ENCODE measurements at places on chromosomes 2 and 18.

GRCh38 chr2:59277671-59278070 is 1036.5 kb upstream of the FANCL start:
- no peak for DNase-seq

GRCh38 chr2:169997140-169997887 is 170.1 kb downstream of the UBR3 start:
- DNase-seq = no peak

DNA sequence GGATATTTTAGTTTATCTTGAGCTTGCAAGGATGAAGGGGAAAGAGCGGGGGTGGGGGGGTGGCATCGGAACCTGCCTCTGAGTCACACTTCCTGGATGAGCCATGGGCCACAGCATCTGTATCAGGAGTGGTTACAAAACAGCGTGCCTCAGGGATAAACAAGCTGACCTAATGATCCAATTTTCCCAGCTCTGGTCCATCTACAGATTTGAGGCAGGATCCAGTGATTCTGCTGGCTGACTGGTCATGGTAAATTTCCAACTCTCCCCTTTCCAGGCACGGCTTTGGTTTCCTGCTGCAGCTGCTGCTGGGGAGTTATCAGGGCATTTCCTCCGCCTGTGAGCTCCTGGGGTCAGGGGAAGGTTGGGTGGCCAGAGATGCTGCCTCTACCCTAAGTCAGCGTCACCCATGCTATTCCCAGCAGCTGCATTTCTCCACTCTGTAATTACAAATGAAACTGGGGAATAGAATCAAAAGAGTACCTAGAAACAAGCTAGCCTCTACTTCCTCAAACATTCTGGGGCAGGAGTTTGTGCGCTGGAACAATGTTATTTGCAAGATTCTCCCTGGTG is 4.7 kb upstream of the HPCAL1 start:
- peak; percentile 59 for DNase-seq

GRCh38 chr18:52341608-52342381 is 1.8 kb downstream of the DCC start:
- DNase-seq = peak; percentile 21

GRCh38 chr2:101619191-101619591 is 78.3 kb upstream of the MAP4K4 start:
- DNase-seq = no peak

GRCh38 chr2:178088774-178089270 is 16.2 kb upstream of the PDE11A start:
- no peak for DNase-seq

GRCh38 chr2:209671020-209671680 is 100.5 kb upstream of the UNC80 start:
- no peak for DNase-seq

GRCh38 chr18:70296289-70296688 is 7.4 kb downstream of the SOCS6 start:
- DNase-seq = no peak

- DNase-seq = no peak
Observed at GRCh38 chr18:22213333-22213973, 44.1 kb downstream of the GATA6 start.

GRCh38 chr18:57353940-57354461 is 1.6 kb downstream of the ST8SIA3 start:
- peak; percentile 14 for DNase-seq

GRCh38 chr2:226953206-226953605 is 117.4 kb downstream of the RHBDD1 start:
- DNase-seq = no peak

GRCh38 chr2:5867056-5867455 is 174.9 kb downstream of the SOX11 start:
- no peak for DNase-seq

GRCh38 chr2:127986548-127987079 is 41.2 kb downstream of the SAP130 start:
- DNase-seq = no peak

DNA sequence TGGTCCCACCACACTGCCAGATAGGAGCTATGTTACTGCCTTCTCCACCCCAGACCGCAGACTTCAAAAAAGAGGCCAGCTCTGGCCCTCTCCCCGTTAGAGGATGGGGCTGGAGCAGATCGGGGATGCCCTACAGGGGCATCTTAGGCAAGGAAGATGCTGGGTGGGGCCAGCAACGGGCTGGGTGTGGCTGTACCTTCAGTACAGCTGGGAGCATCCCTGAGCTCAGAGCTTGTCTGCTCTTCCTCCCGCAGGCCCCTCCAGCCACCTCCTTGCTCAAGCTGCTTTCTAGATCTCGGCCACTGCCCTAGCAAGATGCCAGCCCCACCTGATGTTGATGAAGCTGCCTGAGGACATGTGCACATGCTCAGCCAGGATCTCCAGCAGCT is 9.8 kb downstream of the PTPRN start:
- no peak for DNase-seq
